Right ventricle myocardium inferior (tissue), 1 donor: ENCODE measurements at places on chromosomes 2 and 18.

DNA sequence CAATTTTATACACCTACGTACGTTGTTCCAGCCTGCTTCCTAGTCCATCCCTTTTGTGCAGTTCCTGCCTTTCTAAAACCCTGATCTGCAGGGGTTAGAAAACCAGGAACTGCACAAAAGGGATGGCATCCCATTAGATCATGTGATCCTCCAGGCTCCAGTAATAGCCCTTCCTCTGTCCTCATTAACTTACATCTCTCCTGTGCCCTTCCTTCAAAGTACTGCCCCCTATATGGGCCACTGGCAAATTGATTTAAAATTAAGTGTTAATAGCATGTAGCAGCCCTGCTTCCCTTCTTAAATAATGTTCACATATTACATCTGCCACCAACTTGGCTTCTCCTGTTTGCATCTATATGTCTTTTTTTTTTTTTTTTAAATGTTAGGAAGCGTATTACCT is 61.3 kb upstream of the NXPH2 start:
- no peak for DNase-seq

- DNase-seq = no peak
Measured at GRCh38 chr18:33135951-33136660, 304.4 kb downstream of the CCDC178 start.

DNA sequence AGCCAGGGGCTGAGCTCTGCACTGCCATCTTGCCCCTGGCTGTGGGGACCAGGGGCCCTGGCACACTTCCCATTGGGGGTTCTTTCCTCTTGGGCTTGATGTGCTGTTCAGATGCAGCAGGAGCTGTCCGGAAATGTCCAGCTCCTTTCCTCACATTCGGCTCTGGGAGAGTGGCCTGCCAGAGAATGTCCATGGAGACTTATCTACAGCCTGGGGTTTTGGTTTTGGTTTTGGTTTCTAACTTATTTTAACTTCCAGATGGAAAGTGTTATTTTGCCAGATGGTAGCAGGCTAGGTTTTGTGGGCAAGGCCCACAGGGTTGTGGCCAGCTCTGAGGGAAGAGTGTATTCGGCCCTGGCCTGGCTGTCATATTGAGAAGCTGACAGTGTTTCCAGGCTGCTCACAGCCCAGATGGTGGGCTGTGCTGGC is 177.3 kb downstream of the ANKRD30B start:
- no peak for DNase-seq

DNA sequence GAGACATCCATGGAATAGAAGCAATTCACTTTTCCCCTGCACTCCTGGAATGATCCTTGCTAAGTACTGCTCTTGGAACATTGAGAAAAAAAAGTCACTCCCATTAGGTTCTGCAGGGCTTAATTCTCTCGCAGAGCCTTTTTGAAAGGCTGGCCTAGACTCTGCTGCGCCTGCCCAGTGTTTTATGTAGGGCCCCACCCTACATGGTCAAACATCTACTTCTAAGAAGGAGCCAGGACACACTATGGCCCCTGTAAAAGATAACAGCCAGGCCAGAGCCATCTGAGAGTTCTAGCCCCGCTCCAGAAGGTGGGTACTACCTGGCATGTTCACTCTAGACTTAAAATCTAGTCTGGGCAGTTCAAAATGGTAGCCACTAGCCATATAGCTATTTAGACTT is 30.6 kb upstream of the NPAS2 start:
- DNase-seq = no peak

- DNase-seq = no peak
Measured at GRCh38 chr2:160376576-160376975, 117.0 kb downstream of the RBMS1 start.

- no peak for DNase-seq
Measured at GRCh38 chr2:175195012-175195411, 13.5 kb upstream of the ATP5MC3 start.

GRCh38 chr18:60965856-60966255 is 367.4 kb upstream of the CDH20 start:
- DNase-seq = no peak

DNA sequence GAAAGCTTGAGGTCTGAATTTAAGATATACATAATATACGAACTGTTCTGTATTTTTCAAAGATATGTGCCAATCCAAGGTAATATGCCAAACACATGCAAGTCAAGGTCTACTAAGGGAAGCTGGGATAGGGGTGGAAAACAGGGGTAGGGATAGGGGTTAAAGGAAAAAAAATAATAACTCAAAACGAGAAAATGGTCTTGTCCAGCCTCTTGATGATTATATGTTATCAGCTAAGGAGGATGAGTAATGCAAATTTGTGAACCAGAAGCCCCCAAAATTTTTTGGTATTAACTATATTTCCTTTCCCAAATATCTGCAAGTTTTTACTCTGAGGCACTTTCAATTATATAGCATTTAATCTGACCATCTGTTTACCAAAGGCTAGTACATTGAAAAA is 219.3 kb downstream of the ZEB2 start:
- DNase-seq = no peak

DNA sequence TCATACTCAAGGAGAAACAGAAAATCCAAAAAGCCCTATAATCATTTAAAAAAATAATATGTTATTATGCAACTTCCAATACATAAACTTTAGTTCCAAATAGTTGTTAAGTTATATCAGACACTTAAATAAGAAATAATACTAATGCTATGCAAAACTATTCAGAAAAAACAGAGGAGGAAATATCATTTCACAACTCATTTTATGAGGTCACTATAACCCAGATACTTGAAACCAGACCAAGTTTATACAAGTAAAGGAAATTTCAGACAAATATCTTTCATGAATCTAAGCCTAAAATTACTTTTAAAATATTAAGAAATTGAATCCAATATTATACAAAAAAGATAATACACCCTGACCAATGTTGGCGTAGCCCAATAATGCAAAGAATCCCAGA is 260.8 kb downstream of the CD226 start:
- no peak for DNase-seq

DNA sequence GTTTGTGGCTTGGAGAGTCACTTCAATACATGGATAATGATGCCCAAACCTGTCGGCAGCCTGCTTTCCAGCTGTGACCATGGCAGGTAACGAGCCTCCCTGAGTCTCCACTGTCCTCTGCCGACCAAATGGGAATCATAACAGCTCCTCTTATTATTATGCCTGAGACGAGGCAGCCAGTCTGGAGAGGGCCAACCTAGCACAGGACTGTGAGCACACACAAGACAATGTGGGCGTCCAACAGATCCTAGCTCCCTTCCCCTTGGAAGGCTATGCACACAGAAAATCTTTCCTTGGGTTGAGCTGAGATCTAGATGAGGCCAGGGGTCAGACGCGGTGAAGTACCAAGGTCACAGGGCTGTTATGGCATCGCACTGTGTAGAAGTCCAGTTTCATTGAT is 890 bp upstream of the SLC4A3 start:
- no peak for DNase-seq

DNA sequence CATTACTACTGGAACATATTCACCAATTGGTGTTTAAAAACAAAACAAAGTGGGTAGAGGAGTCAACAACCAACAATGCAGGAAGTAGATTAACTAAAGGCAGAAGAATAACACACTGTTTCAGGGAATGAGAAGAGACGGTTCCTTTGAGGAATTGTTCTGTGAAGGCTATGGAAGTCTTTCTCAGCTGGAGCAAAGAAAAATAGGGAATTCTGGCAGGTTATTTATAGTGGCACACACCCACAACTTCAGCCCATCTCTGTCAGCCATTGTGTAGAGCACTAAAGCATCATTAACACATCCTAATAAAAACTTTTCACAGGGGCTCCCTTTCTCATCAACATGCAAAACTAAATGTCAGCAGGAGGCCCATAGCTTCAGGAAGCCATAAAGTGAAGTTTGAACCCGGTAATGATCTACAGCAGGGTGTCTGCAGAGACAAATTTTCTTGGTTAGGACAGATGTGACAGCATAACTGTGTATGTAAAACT is 113.6 kb downstream of the CDH2 start:
- DNase-seq = no peak

DNA sequence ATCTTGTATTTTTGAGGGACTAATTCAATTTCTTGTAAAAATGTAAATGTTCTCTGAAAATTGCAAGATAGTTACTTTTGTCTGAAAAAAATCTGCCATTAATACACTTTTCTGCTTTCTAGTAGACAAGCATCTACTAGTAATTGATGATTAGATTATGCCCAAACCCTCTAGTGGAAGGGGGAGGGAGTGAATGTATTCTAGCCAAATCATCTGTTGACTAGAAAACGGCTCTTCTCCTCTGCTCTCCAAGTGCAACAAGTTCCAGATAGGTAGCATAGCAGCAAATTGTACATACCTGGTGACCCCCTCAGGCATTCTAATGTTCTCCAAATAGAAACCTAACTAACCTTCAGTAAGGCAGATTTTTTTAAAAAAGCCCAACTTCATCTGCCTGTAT is 58.6 kb downstream of the RELCH start:
- DNase-seq = no peak

DNA sequence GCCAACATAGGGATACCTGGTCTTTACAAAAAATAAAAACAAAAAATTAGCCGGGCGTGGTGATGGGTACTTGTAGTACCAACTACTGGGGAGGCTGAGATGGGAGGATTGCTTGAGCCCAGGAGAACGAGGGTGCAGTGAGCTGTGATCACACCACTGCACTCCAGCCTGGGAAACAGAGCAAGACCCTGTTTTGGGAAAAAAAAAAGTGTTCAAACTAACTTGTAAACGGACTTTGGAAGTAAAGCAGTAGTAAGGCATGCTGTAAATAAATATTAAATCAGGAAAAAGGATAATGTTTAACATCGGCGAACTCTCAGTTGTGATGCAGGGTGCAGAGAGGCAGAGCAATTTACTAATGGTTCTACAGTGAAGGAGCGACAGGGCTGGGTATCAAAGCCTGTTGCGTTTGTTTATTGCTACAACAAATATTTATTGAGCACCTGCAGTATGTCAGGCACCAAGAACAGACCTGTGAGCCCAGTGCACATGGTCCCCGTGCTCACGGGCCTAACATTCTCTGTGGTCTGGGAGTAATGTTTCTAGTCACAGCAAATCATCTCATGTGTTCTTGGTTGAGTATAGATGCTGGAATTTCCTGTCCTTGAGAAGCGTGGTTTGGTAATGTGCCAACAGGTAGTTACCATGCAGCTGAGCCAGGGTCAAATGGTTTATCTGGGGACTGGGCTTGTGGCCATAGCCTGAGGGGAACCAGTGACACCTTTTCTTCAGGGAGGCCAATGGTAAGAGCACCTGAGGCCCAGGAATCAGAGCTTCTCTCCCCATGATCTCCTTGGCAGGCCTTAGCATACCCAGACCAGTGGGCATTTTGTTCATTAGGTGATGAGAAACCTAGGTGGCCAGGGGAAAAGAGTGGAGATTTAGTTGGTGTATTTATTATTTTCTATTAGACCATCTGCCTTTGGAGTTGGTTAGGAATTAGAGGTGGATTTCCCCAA is 27.9 kb upstream of the GREB1 start:
- DNase-seq = no peak

- no peak for DNase-seq
Measured at GRCh38 chr2:225090746-225091145, 48.5 kb upstream of the DOCK10 start.

- no peak for DNase-seq
Measured at GRCh38 chr2:18795906-18796305, 206.5 kb upstream of the NT5C1B start.

DNA sequence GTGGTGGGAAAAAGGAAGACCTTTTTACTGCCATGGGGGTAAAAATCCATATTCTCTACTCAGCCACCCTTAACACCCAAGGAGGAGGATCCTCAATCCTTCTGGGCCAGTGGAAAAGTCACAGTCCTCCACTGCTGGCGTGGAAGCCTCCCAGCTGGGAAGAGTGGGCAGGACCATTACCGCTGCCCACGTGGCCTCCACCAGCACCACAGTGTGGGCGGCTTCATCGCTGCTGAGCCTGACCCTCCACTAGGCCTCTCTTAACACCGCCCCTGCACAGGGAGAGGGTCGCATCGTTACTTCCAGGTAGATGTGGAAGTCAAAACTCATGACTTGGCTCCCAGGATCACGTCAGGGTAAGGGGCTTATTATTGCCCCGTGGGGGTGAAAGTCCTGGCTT is 656.5 kb downstream of the SUCLG1 start:
- no peak for DNase-seq

DNA sequence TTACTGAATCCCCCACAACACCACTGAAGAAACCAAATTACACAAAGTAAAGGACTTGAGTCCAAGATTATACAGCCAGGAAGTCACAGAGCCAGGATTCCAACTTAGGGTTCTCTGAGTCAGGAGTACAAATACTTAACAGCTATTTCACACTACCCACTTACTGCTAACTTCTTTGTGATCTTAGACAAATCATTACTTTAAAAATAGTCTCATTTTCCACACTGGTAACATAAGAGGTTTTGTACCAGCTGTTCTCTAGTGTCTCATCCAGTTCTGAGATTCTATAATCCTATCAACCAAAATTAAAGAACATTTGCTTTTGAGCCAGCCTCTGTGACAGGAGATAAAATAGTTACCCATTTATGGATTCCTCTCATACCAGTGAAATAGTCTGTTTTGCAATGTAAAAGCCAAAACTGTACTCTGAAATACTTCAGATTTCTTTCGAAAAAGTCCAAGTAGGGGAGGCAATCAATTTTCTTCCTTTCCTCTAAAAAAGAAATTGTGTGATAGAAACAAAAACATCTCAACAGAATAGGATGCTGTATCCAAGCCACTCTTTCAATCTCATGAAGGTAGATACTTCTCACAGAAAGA is 157.6 kb downstream of the LRATD1 start:
- DNase-seq = no peak

DNA sequence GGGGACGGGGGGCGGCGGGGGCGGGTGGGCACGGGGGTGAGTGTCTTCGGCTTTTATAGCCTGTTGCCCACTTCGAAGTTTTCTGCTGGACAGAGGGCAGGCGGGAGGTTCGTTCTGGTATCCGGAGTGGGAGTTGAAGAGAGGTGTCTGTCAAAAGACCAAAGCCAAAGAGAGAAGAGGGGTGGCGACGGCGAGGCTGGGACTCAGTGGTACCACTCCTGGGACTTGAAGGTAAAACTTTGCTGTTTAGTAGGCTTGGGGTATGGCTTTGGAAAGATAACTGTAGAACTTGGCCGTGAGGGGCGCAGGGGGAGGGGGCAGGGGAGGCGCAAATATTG is 215.8 kb upstream of the DTNA start:
- DNase-seq = no peak

DNA sequence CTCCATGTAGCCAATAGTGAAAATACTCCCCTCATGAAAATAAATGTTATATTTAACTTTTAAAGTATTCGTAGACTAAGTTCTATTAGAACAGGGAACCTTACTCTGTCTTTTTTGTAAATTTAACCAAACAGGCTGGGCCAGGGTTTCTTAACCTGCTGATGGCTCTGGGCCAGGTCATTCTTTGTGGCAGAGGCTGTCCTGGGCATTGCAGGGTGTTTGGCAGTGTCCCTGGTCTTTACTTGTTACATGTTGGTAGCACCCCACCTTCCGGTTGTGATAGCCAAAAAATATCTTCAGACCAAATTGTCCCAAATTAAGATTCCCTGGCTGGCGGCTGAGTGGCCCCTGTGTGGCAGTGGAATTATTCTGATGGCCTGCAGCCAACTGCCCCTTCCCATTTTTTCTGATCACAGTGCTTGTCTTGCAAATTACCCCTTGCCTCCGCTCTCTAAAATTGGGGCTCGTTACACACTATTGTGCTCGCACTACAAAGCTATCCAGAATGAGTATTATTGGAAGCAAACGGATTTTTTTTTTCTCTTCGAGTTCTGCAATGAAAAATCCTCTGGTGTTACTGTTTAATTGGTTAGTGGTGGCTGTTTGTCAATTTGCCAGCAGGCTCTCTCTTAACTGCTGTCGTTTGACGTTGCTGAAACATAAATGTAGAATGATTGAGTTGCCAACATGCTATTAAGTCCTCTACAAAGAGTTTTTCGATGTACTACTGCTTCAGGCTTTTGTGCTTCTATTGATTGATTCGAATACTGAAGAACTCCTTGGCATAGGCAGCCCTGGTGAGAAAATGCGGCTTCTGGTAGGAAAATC is 216.9 kb downstream of the SH3RF3 start:
- no peak for DNase-seq
